Germinal center (tissue), 1 donor: ENCODE measurements at places on chromosomes 1 and 21.

- DNase-seq, result no peak
Observed at GRCh38 chr1:205071028-205071409, 13.2 kb downstream of the TMEM81 start.

GRCh38 chr1:228944296-228944695, 209.0 kb downstream of the RHOU start:
- no peak for DNase-seq

GRCh38 chr1:7632176-7632575, 138.9 kb upstream of the VAMP3 start:
- no peak for DNase-seq

GRCh38 chr1:209057083-209057482, 526.4 kb upstream of the CAMK1G start:
- DNase-seq, result no peak

- no peak for DNase-seq
Observed at GRCh38 chr1:181506563-181507353, 23.4 kb downstream of the CACNA1E start.

- no peak for DNase-seq
Observed at GRCh38 chr1:204335085-204335484, 24.6 kb downstream of the PLEKHA6 start.

DNA sequence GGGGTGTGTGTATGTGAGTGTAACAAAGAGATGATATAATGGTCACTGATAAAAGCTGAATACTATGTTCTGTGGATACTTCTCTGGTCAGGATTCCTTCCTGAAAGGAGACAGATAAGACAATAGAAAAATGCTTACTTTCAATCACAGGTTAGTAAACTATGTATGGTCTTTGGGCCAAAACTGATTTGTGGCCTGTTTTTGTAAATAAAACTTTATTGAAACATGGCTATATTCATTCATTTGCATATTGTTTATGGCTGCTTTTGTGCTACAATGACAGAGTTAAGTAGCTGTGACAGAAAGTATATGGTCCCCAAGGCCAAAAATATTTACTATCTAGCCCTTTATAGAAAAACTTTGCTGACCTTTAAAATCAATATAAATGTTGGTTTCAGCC, 82.2 kb upstream of the DMRTA2 start:
- no peak for DNase-seq
